ENCODE measurements at places on chromosomes 13 and 19.

- no peak for DNase-seq
Observed at GRCh38 chr19:13055213-13056051, 47.2 kb downstream of the LYL1 start.

DNA sequence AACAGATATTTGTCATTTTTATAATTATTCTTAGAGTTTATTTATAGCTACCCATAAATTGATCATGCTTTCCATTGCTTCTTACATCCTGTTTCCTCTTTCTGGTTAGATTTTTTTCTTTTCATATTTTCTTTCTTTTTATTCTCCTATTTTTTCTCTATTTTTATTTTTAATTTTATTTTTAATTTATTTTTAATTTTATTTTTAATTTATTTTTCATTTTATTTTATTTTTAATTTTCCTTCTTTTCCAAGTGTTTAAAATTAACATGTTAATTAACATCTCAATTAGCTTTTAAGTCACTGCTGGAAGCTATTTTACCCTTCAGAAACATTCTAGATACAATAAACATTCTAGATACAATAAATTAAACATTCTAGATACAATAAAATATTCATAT lies 269.6 kb downstream of the B3GLCT start:
- DNase-seq = no peak

GRCh38 chr13:76750126-76750525 lies 136.1 kb downstream of the KCTD12 start:
- DNase-seq = no peak

DNA sequence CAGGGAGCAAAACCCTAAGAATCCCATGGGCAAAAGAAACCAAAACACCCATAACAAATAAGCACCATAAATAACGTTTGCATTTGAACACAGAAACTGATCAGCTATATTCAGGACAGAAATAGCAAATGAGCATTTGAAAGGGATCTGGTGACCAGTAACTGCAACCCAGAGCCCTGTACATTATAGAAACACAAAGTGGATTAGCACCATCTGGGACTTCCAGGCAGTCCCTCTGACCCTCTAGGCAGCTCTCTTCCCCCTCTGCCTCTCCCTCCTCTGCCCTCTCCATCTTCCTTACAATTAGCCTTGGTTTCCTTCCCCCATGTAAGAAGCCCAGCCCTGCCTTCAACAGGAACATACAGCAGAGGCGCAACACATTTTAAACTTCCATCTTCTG lies 215.0 kb downstream of the DCLK1 start:
- DNase-seq = no peak

- DNase-seq = no peak
Observed at GRCh38 chr13:83710133-83710515, 172.2 kb downstream of the SLITRK1 start.

DNA sequence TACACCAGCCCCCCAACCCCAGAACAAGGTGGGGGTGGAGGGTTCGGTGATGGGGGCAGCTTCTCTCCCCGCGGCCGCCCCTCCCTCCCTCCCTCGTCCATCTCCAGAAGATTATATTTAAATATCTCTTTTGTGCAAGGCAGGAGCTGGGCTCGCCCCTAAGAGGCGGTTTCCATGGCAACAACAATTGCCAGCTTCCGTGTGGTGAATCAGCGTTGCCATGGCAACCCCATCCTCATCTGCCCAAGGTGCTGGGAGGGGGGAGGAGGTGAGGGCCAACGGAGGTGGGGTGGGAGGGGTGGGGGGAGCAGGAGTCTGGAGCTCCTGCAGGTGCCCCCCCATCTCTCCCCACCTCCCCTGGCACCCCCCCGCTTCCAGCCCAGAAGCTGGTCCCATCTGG lies 46.4 kb downstream of the CELF5 start:
- DNase-seq = peak; percentile 36

DNA sequence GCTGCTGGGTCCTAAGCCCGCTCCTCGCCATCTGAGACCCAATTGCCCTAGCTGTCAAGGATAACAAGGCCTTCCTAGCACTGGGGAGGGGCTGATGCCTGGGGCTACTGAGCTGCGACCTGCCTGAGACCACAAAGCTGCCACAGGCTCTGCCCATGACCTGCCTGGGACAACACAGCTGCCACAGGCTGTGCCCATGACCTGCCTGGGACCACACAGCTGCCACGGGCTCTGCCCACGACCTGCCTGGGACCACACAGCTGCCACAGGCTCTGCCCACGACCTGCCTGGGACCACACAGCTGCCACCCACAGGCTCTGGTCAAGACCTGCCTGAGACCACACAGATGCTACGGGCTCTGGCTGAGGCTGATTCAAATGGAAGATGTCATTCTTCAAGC lies 54.8 kb downstream of the EPS15L1 start:
- DNase-seq = no peak

- no peak for DNase-seq
Observed at GRCh38 chr13:50539791-50540530, 303.5 kb downstream of the DLEU7 start.

GRCh38 chr13:33176526-33176925 lies 109.0 kb downstream of the STARD13 start:
- no peak for DNase-seq

All from HEK293T (cell line).